ENCODE measurements at places on chromosomes 1 and 21.

DNA sequence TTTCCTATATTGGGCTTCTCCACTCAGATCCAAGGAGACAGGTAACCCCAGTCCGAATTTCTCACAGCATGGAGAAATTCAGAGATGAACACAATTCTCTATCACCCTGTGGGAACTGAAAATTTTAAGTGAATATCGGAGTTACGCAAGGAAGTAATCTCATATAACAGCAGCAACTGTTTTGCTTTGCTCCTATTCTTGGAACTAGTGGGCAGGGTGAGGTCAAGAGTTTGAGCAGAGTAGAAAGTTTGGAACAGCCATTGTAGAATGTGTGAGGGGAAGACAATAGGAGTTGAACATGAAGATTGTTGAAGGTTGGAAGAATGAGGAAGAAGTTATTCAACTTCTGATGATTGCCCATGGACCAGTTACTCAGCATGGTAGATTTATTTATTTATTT, 24.3 kb upstream of the SLC35D1 start:
- DNase-seq, result no peak

GRCh38 chr21:34603002-34603709, 11.8 kb downstream of the RCAN1 start:
- DNase-seq, result peak; percentile 52

DNA sequence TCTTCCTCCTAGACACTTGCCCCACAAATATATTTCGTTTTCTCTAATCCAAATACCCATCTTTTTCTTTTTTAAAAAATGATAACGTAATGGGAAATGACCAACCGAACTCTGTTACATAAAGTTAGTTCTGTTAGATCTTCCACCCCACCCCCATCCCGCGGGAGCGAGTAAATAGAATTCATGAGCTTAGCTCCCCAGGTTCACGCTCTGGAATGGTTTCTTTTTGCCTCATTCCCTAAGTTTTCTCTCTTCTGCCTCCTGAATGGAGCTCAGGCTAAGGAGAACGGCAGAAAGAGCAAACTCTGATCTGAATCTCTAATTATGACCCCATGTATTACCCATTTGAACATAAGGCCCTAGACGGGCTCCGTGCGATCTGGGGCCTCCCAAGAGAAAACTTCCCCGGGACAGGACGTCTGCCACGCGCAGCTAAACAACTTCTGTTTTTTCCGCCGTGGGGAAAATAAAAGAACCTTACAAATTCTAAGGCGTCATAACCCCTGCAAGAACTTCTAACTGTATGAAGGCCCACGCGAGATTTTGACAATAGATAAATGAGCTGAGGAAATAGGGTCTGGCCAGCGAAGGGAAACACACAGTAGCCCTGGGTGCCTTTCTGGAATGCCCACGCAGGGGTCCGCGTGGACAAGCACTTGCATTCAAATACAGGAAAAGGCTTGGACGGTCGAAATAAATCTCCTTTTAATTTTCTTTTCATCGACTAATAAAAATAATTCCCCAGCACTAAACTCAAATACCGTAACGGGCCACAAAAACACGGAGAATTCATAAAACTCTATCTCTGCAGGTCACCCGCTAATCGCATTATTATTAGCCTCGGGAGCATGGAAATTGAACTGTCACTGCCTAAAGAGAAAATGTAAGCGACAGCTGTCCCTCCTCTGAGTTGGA, 2.2 kb downstream of the TBX15 start:
- no peak for DNase-seq

GRCh38 chr21:45158491-45159423, 84.4 kb downstream of the ADARB1 start:
- DNase-seq, result no peak

DNA sequence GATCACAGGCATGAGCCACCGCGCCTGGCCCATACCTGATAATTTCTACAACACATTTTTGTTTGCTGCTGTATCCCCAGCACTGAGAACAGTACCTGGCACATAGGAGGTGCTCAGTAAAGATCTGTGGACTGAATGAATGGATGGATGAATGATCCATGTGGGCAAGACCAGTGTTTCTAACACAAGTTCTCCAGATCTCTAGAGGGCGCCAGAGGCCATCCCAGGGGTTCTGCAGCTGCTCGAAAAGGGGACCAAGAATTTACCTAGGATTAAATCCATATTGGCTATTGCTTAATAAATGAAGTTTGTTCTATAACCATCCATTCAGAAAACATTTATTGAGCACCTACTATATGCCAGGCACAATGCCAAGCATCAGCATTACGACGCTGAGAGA, 167.7 kb downstream of the ACTL8 start:
- DNase-seq, result peak; percentile 79

GRCh38 chr1:106620521-106620954, 435.9 kb upstream of the PRMT6 start:
- no peak for DNase-seq

GRCh38 chr1:39877231-39877778, 6.0 kb downstream of the TRIT1 start:
- DNase-seq, result no peak

- no peak for DNase-seq
Observed at GRCh38 chr1:51612447-51612961, 4.4 kb upstream of the OSBPL9 start.

- DNase-seq, result no peak
Observed at GRCh38 chr1:164912290-164912689, 353.3 kb downstream of the PBX1 start.

GRCh38 chr1:183794088-183794487, 10.8 kb upstream of the RGL1 start:
- DNase-seq, result no peak

GRCh38 chr1:60413091-60413490, 339.5 kb upstream of the C1orf87 start:
- no peak for DNase-seq

DNA sequence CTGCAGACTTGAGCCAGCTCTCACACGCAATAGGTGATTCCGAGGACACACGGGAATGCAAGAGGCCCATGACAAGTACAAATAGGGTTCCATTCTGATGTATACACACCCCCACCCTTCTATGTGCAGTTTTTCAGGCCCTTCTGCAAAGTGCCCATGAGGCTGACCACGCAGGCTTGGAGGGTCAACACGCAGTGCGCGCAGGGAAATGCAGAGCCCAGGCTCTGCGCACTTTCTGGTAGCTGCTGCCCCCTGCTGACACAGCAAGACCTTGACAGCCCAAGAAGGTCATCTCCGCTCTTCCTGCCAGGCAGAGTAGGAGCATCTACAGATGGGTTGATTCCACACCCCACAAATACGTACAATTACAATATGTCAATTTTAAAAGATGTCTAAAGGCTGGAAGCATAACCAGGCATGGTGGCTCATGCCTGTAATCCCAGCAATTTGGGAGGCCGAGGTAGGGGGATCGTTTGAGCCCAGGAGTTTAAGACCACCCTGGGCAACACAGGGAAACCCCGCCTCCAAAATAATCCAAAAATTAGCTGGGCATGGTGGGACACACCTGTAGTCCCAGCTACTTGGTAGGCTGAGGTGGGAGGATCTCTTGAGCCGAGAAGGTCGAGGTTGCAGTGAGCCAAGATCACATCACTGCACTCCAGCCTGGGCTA, 18.5 kb downstream of the SH3BP5L start:
- DNase-seq, result peak; percentile 36

- peak; percentile 33 for DNase-seq
Observed at GRCh38 chr1:80217377-80217986, 1211.0 kb upstream of the ADGRL4 start.

DNA sequence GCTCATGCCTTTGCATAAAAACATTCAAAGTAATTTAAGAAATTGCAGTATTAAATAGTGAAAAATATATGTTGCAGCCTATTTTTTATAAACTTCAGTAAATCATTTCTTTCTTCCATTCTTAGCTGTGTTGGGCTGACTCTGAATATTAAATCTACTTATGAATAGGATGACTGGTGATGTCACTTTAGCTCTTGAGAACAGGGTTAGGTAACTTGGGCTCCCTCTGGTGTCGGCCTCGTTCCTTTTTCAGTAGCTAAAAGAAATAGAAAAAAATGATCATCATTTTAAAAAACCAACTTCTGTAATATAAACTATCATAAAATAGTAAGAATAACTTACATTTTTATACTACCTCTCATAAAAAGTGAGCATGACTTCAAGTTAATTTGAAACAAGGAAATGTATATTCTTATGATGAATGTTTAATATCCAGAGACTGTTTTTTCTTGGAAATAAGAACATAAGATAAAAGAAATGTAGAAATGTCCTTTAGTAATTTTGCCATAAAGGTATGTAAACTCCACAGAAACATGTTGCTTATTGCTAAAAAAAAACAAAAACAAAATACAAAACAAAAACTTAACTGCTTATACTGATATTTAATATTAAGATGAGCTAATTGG, 26.8 kb upstream of the NCAM2 start:
- DNase-seq, result peak; percentile 29

- DNase-seq, result no peak
Observed at GRCh38 chr1:53617851-53618499, 121.0 kb downstream of the GLIS1 start.

GRCh38 chr1:206797534-206798383, 25.5 kb upstream of the IL10 start:
- DNase-seq, result peak; percentile 11

DNA sequence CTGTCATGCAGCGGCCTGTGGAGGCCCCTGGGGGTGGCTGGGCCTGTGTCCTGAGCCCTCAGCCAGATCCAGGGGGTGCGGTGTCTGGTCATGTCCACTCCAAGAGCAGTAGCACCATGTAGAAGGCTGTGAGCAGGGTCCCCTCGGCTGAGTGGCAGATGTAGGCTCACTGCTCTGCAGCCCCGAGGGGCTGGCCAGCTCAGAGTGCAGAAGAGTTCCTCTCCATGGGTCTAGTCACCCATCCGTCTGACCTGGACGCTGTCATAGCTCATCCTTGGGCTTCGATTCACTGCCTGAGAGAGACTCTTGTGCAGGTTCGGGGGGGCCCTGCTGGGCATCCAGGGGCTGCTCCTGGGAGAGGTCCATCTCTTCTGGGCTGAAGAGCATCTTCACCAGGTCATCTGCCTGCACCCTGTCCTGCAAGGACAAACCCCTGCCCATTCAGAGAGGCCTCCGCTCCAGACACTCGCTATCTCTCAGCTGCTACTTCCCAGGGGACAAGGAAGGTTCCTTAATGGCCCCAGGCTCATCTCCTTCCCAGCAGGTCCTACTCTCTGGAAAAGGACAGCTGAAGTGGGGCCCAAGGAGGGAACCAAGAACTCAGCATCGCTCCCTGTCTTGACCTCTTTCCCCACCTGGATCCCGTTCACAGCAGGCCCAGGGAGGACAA, 6.5 kb upstream of the CLDN19 start:
- DNase-seq, result no peak

DNA sequence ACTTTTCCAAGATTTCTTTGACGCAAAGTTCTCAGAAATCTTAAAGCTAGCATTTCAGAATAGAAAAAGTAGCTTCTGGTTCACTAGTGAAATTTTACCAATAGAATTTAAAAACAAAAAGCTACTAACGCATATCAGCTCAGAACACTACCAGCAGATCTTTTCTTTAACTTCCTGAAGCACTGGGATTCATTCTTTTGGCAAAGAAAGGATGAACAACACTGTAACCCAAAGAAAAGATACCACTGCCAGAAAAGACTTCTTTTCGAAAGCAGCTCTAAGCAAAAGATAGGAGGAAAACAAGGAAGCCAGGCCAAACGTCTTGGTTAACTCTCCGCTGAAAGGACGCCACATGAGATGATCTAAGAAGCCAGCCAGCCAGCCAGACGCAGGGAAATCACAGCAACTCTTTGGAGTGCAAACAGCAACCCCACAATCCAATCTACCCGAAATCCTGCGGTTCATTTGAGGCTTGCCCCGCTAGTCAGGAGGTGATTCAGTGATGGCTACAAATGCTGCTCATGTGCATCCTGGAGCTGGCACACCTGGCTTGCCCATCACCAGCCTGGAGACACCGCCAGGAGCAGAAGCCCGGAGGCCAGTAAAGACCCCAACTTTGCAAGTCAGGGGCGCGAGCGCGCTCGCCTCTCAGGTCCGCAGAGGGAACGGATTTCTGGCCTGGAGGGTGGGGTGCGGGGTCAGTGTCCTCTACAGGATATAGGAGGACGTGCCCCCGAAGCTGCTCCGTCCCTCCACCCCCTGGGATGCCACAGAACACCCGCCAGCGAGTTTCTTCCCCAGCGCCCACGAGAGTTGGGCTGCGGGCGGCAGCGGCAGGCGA, 812 bp downstream of the NBPF1 start:
- peak; percentile 57 for DNase-seq

GRCh38 chr1:107003972-107004371, 52.5 kb upstream of the PRMT6 start:
- DNase-seq, result no peak

DNA sequence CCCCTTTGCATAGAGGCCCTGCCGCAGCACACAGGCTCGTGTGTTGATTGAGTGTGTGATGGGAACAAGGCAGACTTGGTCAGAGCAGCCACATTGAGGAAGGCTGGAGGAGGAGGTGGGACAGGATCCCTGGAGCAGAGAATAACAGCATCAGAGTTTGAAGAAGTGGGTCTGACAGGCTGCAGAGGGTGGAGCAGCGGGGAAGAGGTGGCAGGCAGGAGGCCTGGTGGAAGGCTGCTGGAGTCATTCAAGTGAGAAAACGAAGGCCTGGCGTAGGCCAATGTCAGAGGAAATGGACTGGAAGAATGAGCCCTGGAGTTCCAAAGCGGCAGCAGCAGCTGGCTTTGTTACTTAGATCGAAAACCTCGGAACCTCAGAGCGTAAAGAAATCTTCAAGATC, 115.0 kb upstream of the GRIK3 start:
- no peak for DNase-seq

GRCh38 chr1:114022877-114023276, 43.6 kb downstream of the OLFML3 start:
- no peak for DNase-seq

DNA sequence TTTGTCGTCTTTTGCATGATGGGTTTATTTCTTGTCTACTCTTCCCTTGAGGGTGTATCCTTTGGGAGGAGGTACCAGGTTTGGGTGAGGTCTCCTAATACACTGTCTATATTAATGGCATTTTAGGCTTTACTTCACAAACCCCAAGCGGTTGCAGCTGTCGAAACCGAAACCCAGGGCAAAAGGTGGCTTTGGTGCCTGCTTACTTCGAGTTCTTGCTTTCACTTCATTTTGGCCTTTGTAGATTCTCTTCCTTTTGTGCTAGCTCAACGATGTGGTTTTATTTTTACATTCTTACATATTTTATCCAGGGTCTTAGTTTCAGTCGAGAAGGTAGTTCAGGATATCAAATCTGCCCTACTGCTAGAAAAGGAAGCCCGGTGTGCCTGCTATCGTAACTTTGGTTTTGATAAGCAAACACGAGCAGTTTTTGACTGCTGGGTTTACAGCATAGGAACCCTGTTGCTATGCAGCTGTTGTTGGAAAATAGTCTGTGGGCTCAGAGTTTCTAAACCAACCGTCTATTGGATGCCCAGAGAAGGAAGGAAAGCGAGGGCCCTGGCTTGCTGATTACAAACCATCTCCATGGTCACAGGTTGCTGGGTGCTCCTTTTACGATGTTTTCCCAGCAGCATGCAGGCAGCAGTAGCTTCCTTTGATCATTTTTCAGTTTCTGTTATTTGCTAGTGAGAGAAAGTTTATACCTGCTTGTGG, 9.8 kb upstream of the TSPAN2 start:
- DNase-seq, result no peak

- DNase-seq, result no peak
Observed at GRCh38 chr1:68147534-68148171, 84.7 kb downstream of the WLS start.

GRCh38 chr1:109538827-109539555, 681 bp upstream of the GPR61 start:
- no peak for DNase-seq
